ENCODE measurements at places on chromosomes 7 and 10. TPM values are rescaled to one million over a fixed set of nuclear protein-coding genes. Genes with fewer than 3 reads are reported as not detected.
A peak's percentile ranks its signal among the peaks of the same experiment; 100 is the strongest.

- no peak for DNase-seq
Observed at GRCh38 chr7:149799397-149800168, 26.2 kb upstream of the ZNF467 start.

GRCh38 chr7:106767078-106767477 lies 98.0 kb upstream of the PIK3CG start:
- DNase-seq: no peak

GRCh38 chr7:47763063-47763974 lies 181.4 kb upstream of the TNS3 start:
- DNase-seq: no peak

DNA sequence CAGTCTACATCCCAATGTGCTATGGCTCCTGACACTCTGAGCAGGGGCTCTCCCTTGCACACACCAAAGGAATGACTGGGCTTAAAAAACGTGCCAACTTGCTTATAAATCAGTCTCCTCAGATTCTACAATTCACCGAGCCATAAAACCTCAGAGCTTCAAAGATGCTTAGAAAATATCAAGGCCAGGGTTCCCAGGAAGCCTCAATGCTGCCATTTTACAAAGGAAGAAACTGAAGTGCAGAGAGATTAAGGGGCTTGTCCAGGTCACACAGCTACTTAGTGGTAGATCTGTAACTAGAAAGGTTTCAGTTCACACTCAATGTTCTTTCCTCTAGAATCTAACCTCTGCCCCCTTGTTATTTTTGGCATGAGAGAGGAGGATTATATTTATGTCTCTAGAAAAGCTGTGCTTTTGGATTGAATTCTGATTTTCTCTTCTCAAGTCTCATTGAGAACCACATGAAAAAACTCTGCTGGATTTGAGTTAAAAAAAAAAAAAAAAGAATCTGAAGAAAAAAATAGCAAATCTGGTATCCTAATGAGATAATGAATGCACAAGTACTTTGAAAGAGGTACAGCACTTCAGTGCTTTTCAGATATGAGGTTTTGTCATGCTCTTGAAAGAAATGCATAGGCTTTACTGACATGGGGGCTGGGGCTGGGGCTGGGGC lies 22.3 kb upstream of the TSPAN33 start:
- DNase-seq: no peak

GRCh38 chr7:158865977-158866376 lies 9.6 kb downstream of the DYNC2I1 start:
- DNase-seq: no peak

GRCh38 chr7:149510248-149510647 lies 12.6 kb upstream of the ZNF746 start:
- no peak for DNase-seq

- DNase-seq: no peak
Observed at GRCh38 chr10:114823077-114823463, 1.5 kb downstream of the FHIP2A start.

- DNase-seq: no peak
Observed at GRCh38 chr10:31262672-31263071, 56.3 kb upstream of the ZEB1 start.

GRCh38 chr10:132748545-132749370 lies 37.2 kb downstream of the NKX6-2 start:
- DNase-seq: peak; percentile 56

DNA sequence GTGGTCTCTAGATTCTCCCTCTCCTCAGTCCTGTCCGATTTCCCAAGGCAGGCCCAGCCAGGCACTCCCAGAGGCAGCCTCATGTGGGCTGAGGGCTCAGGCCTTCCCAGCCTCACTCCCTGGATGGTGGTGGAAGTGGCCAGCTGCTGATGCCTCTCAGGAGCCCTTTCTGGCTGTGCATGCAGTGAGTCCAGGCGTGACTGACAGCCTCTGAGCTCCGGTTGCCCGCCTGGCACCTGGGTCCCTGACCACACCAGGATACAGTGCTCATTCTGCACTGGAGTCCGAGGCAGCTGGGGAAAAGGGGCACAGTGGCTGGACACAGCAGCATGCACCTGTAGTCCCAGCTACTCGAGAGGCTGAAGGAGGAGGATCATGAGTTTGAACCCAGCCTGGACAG lies 132.6 kb downstream of the CUL2 start:
- no peak for DNase-seq

- DNase-seq: peak; percentile 45
Observed at GRCh38 chr7:79282070-79282694, 171.3 kb downstream of the MAGI2 start.

The FAS gene
- 9.3 TPM for polyA plus RNA-seq

The LRRN3 gene
- 3.7 TPM for polyA plus RNA-seq

The CCDC186 gene
- polyA plus RNA-seq: 33.2 TPM

The WDR37 gene
- polyA plus RNA-seq: 16.1 TPM

Measured in renal pelvis (tissue), 12 donors.